ENCODE measurements at places on chromosomes 2 and 18.

DNA sequence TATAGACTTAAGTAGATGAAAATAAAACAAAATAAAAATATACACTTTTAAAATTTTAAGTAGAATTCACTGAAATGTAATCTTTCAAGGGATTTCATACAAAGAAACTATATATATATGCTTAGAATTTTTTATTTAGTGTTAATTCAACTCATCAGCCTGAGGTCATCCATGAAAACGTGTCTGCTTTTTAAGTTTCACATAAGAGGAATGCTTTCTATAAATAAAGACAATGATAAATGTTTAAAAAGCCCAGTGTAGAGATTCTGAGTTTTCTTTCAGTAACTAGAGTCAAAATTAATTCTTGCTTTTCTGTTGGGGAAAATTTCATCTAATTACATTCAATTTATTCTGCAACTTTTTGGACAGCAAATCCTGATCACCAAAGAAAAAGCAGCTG is 213.3 kb downstream of the MBD5 start:
- no peak for DNase-seq

DNA sequence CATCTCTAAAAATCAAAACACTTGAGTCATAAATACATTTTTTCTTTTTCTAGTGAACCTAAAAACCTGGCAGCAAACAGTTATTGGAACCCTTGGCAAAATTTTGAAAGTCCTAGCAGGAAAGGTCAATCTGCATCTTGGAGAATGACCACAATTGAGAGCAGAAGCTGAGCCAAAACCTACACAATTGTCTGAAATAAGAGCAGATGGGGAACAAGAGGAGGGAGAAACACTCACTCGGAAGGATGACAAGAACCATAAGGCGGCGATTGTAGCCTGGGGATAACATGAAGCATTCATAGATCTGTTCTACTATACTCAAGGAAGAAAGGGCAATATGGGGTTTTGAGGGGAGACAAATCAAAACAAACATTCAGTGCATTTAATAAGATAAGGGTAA is 117.0 kb downstream of the CHN1 start:
- DNase-seq = no peak

DNA sequence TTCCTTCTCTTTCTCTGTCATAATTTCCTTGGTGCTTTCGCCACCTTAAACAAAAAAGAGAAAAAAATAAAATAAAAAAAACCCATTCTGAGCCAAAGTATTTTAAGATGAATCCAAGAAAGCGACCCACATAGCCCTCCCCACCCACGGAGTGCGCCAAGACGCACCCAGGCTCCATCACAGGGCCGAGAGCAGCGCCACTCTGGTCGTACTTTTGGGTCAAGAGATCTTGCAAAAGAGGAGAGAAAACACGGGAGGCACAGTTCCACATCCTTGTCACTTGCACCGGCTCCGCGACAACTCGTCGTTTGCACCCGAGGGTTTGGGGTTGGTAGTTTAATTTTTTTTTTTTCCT is 1.8 kb upstream of the SP9 start:
- no peak for DNase-seq

DNA sequence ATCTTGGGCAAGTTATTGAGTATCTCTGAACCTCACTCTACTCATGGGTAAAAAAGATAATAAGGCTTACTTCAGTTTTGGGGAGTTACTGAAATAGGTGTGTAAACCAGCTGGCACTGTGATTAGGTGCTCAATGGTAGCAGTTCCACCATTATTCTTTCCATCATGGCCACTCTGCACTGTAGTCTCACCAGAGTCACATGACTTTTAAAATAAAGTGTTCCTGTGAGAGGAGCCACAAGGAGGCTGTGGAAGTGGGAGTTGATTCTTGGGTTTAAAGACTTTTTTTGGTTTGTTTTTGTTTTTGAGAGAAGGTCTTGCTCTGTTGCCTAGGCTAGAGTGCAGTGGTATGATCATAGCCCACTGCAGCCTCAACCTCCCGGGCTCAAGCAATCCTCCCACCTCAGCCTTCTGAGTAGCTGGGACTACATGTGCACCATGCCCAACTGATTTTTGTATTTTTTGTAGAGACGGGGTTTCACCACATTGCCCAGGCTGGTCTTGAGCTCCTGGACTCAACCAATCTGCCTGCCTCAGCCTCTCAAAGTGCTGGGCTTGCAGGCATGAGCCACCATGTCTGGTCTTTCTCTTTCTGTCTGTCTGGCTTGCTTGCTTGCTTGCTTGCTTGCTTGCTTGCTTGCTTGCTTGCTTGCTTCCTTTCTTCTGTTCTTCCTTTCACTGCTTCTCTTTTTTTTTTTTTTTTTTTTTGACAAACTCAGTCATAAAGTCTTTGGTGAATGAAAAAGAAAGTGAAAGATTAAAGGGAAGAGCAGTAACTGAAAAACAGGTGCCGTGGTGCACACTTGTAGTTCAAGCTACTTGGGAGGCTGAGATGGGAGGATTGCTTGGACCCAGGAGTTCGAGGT is 21.2 kb upstream of the ACVR1 start:
- DNase-seq = no peak

GRCh38 chr18:6557057-6557769 is 142.5 kb upstream of the L3MBTL4 start:
- DNase-seq = no peak

GRCh38 chr2:64653109-64654062 is at the start of gene SERTAD2:
Gene SERTAD2 (minus strand): TSS chr2:64653913. CDS start chr2:64636871, 17,042 bp downstream.
- peak; percentile 64 for DNase-seq

- no peak for DNase-seq
Measured at GRCh38 chr2:166127217-166128155, at the start of gene SCN1A. Gene SCN1A (minus strand): TSS chr2:166128020. CDS start chr2:166073621, 54,399 bp downstream.

DNA sequence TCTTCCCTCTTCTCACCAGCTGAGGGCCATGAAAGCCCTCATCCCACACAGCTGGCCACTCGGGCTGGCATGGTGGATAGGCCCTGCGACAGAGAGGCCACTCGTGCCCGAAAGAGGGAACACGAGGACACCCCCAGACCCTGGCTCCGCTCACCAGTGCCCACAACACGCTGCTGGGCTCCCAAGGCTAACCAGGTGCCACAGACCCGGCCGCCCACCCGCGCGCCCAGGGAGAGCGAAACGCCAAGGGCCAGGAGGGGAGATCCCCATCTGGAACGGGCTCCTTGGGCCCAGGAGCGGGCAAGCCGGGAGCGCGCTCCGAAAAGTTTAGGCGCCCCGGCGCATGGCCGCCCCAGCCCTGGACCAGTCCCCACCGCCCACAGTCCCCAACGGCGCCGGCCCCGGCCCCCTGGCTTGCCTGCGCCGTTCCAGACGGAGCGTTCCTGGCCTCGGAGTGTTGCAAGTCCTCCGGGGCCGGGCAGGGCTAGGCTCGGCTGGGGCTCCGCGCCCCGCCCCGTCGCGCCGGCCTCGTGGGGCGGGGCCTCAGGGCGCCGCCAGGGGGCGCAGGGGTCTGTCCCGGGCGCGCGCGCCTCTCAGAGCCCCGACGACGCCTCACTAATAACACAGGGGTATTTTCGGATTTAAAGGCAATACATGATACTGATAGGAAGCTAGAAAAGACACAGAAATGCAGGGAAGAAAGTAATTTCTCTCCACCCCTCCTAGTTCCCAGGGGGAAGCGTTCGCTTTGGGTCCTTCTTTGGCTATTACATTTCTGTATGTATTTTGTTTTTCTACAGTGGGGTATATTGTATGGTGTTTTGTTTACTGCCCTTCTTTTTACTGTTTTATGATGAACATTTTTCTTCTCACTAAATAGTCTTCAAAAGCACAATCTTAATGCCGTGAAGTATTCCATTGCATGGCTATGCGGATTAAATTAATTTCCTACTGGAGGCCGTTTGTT is at the start of gene TMBIM1:
TSS of gene TMBIM1 (minus strand) at position 456 of the 967 bp plus-strand sequence. CDS start 10,362 bp downstream, outside the sequence.
- DNase-seq = no peak
